ENCODE measurements at places on chromosomes 3 and 15.
A peak's percentile ranks its signal among the peaks of the same experiment; 100 is the strongest.

DNA sequence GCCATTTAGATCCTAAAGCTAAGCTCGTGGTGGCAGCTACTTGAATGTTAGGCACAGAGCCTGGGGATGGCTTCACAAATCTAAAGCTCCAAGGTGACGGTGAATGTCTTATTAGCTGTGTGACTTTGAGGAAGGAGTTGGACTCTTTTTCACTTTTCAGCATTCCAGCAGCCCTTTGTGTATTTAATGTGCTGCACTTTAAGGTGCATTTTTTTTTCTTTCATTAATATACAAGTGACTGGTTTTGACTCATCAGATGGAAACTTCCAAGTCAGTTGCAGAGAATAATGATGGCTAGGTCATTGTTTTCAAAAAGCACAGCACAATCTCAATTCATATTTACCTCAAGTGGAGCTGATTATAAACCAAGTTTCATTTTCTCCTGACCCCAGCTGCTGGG is 55.8 kb downstream of the TMED3 start:
- no peak for DNase-seq

DNA sequence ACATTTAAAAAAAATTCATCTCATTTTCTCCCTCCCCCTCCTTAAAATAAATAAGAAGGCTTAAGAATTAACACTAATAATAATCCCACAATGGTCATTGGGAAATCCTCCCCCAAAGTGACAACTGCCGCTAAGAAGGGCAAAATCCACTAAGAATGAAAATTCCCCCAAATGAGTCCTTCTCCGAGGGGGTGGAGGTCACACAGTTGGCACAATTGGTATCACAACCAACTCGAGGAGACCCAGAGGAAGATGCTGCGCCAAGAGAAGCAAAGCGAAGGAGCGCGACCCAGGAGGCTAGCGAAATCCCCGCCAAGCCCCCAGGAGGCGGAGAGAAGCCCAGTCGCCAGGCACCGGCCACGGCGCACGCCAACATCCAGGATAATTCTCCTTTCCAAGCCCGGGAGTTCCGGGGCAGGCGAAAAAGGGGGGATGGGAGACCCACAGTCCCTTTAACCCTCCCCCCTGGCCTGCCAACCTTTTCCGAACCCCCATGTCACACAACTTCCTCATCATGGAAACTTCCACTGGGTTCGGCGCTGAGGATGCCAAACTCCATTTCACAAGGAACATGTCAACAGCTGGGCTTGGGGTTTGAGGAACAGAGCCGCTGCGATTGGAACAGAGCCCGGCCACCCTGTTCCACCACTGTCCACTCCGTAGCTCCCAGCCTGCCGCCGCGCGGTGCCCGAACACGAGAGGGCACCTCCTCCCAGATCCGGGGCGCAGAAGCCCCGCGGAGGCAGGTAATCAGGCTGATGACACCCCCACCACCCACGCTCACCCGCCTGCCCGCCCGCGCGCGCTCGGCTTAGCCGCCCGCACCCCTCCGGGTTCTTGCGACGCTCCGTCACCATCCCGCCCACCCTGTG is 668 bp downstream of the THRB start:
- no peak for DNase-seq

GRCh38 chr3:47475029-47475569 is 642 bp downstream of the SCAP start:
- no peak for DNase-seq

DNA sequence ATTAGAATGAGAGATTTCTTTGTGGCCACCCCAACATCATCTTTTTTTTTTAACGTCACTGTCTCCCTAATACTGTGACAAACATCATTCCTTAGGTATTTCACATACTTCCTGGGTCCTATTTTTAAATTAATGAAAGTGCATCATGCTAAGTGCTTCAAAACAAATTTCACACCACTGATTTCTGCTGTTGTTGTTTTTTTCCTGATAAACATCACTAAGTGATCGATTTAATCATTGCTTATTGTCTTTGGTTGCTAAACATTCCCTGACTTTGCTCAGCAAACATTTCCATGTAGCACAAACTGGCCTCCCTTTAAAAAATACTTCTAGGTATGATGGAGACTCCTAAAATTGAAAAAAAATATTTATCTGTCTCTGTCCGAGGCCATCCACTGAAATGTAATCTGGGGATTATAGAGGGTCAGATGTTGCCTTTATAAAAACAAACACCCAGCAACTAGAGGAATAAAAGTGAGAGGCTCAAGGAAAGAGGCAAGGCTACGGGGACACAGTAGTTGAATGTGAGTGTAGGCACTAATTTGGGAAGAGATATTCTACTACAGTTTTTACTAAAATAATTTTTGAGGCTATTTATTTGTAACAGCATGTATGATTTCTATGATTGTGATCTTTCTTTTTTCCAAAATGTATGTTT is 20.5 kb upstream of the LMOD3 start:
- no peak for DNase-seq

DNA sequence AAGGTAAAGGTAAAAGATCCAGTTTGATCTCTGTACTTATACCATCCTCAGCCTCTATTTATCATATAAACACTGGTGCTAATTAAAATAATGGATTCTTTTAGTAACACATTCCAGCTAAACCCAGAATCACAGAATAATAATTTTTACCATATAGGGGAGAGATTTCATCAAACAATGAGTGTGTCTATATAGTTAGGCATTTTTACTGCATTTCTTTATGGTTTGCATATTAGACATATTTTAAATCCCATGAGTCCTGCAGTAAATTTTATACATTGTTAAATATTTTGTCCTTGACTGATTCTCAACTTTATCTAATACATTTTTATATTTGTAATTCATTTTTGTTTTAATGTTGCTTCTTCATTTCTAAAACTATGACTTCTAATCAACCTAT is 323.7 kb upstream of the AGTR1 start:
- DNase-seq, result no peak

GRCh38 chr15:53875139-53875538 is 103.1 kb upstream of the UNC13C start:
- no peak for DNase-seq

DNA sequence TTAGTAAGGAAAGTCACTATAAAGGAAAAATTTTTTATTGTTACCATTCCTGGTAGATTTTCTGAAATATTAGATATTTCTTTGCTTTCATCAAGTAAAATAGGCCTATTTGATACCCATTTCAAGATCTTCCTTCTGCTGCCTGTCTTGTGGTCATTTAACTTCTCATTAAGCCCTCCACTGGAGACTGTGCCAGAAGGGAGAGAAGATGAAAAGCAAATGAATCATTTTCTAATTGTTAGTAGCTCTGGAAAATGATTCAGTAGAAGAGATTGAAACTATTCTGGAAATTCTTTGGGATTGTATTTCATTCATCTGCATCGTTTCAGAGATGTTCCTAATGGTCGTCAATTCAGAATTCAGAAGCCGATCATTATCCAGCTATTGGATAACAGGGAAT is 3.2 kb downstream of the KCTD6 start:
- no peak for DNase-seq

DNA sequence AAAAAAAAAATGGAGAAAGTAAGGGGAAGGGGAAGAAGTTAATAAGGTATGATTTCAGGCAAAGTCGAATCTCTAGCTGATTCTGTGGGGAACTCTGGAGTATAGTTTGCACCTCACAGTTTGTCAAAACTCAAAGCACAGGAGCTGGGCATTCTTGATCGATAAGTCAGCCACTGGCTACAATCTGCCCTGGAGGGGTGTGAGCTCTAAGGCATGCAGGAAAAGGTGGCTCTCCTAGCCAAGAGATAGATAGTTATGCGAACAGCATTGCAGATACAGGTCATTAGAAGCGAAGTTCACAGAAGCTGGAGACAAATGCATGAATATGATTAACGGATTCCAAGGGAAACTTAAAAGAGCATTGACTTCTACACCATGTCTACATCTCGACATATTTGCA is 952.6 kb downstream of the AGBL1 start:
- DNase-seq, result no peak

GRCh38 chr3:129057249-129057648 is 3.3 kb upstream of the GP9 start:
- DNase-seq, result no peak

DNA sequence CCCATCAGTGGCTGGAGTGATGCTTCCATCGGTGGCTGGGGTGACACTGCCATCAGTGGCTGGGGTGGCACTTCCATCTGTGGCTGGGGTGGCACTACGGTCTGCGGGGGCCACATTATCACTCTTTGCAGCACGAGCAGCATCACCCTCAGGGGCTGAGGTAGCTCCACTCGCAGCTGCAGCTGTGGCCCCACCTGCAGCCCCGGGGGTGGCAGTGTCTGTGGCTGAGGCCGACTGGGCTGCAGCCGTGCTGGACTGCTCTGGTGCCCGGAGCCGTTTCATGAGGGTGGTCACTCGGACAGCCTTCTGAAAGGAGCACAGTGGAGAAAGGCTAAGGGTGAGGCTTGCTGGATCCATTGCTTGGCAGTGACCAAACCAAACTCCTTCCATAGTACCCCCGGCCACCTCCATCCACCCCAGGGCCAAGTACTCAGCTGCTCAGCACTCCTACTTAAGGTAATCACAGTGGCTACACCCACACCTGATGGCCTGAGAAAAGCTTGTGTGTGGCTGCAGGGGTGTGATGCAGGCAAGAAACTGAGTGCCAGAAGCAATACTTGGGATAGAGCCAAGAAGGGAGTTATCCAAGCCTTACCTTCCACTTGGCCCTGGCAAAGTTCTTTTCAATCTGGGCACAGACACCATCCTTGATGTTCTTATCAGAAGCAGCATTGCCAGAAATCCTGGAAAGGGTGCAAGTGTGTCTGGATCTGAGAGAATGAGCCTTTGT is 3.4 kb upstream of the TRAIP start:
- DNase-seq, result no peak

DNA sequence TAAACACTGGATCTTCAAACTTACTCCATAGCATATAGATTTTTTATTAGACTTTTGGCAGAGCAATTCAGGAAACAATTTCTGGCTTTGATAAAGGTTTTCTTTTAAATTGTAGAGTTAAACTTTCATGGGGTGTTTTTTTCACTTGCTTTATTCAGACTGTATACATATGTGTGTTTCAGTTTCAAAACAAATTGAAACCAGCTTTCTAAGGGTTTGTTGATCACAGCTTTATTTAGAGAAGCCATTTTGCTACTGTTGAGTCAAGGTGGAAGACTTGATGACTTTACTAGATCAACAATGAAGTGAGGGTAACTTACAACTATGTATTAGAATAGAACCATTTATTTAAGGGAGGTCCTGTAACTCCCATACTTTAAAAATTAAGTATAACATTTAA is 6.2 kb downstream of the UBE2E1 start:
- DNase-seq, result no peak

GRCh38 chr15:86439614-86440013 is 359.9 kb downstream of the AGBL1 start:
- no peak for DNase-seq

DNA sequence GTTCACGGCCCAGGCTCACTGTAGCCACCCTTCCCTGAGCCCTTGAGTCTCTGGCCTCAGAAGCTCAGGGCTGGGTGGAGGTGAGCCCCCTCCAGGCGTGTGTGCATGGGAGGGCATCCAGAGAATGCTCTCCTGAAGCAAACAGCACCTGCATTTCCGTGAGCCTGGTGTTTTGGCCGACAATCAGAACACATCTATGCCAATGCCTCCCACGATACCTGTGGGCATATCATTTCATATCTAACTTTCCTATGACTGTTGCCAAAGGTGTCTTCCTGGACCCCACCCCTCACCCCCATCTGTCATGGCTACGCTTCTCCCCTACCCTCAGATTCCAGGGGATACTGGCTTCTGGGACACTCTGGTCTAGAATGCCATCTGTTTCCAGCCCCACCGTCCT is 53.3 kb upstream of the RAB6B start:
- DNase-seq, result no peak

DNA sequence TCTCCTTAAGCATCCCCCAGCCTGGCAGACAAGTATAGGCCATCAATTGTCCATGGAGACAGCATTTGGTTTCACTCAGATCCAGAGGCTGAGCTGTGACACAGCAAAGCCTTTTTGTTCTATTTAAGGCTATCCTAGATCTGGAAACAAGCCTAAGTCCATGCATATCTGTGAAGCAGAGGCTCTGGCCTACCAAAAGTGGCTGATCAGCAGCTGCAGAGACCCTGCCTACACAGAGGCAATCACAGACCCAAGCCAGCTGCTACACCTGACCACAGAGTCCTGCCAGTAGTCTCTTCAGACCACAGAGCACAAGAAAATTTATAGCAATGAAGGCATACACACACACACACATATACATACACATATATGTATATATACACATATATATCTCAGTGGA is 501.7 kb upstream of the ARPP21 start:
- DNase-seq, result no peak

- no peak for DNase-seq
Measured at GRCh38 chr3:150783920-150784746, 21.2 kb upstream of the SIAH2 start.

- no peak for DNase-seq
Measured at GRCh38 chr15:71484080-71484479, 326.3 kb upstream of the NR2E3 start.

DNA sequence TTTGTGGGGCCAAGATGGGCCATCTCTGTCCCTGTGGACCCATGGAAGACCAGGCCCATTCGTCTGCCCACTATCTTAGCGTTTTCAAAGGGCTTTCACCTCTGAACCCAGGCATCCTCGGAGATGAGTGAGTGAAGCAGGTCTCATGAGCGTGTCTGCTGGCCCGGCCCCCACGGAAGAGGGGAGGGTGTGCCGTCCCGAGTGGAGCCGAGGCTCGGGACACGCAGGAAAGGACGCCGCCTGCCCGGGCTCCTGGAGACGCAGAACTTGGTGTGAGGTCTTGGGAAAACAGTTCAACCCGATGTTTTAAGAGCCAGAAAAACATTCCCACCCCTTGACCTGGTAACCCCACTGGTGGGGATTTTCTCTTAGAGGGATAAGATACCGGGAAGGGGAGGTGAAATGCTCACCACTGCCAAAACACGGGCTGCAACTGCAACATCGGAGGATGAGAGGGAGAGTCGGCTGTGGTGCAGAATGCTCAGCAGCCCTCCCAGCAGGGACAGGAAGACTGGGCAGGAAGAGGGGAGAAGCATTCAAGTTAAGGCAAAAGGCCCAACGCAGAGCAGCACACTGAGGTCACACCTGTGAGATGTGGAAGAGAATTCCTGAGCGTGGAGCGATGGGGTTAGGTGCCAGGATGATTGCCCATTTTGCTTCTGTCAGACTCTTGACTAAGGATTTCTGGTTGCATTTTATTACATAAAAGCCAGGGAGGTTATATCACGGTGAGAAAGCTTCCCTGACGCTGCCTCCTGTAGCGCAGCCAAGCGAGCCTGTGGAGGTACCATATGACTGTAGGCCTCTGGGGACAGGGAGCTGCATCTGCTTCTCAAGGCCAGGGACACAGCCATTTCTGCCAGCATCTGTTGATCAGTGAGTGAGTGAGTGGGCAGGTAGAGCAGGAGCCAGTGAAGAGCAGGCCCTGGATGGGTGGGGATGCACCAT is 14.1 kb upstream of the STAB1 start:
- DNase-seq, result peak; percentile 71

- DNase-seq, result no peak
Measured at GRCh38 chr3:143977341-143978262, 6.0 kb downstream of the DIPK2A start.

- no peak for DNase-seq
Measured at GRCh38 chr3:59046839-59047238, 3.0 kb downstream of the CFAP20DC start.

- DNase-seq, result no peak
Measured at GRCh38 chr3:135215516-135215915, 420.5 kb downstream of the EPHB1 start.
